ENCODE measurements at places on chromosomes 3 and 15. TPM values are rescaled to one million over a fixed set of nuclear protein-coding genes. Genes with fewer than 3 reads are reported as not detected.
A peak's percentile ranks its signal among the peaks of the same experiment; 100 is the strongest.

- peak; percentile 68 for DNase-seq
These were observed 313.9 kb downstream of the PTPRG start for GRCh38 chr3:61875046-61875844.

- no peak for DNase-seq
These were observed 63.7 kb upstream of the SENP5 start for GRCh38 chr3:196803891-196804468.

- DNase-seq: no peak
These were observed 114.6 kb downstream of the LRRK1 start for GRCh38 chr15:101033801-101034200.

DNA sequence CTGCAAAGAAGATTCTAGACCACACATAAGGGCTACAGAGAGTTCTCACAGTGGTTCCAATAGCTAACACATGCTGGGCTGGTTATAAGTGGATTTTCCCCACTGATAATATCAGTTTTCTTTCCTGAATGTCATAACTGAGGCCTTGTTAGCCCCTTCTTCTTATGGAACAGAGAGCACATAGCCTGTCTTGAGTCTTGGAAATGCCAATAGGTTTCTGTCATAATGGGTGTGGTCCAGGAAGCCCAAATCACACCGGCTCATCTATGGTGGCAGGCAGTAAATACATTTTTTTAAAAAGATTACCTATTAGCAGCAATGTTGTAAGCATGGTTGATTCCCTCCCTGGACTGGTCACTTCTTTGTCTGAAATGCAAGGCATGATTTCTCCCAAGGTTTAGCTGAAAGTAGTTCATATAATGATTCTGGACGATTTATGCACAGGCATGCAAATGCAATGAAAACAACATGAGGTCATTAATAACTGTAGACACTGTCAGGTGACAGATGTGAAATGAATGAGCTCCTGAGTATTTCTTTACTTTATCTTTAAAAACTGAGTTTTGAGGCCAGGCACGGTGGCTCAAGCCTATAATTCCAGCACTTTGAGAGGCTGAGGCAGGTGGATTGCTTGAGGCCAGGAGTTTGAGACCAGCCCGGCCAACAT is 67.2 kb upstream of the ATP2C1 start:
- DNase-seq: no peak

GRCh38 chr15:71334434-71334833 is 219.2 kb downstream of the THSD4 start:
- DNase-seq: no peak

- DNase-seq: no peak
These were observed 12.5 kb downstream of the MAPK6 start for GRCh38 chr15:52031556-52031955.

DNA sequence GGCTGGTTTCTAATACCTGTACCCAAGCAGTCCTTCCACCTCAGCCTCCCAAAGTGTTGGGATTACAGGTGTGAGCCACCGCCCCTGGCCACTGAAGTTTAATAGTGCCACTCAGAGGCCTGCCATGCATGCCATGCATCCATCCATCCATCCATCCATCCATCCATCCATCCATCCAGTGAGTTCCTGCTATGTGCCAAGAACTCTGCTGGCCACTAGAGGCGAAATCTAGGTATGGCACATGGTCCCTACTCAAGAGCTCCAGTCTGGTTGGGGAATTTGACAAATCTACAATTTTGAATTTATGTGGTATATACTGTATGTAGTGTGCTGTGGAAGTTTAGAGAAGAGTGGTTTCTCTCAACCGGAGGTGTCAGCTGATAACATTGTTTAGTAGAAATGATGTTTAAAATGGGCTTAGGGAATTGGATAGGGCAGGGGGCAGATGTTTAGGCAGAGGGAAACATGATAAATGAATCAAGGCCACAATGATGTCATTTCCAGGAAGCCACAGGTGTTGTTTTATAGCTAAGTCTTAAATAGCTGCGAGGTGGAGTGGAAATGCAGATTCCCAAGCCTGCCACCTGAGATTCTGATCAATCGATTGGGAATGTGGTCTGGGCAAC is 384.4 kb upstream of the C2CD4B start:
- no peak for DNase-seq

GRCh38 chr3:169246158-169246557 is 417.4 kb downstream of the MECOM start:
- no peak for DNase-seq

DNA sequence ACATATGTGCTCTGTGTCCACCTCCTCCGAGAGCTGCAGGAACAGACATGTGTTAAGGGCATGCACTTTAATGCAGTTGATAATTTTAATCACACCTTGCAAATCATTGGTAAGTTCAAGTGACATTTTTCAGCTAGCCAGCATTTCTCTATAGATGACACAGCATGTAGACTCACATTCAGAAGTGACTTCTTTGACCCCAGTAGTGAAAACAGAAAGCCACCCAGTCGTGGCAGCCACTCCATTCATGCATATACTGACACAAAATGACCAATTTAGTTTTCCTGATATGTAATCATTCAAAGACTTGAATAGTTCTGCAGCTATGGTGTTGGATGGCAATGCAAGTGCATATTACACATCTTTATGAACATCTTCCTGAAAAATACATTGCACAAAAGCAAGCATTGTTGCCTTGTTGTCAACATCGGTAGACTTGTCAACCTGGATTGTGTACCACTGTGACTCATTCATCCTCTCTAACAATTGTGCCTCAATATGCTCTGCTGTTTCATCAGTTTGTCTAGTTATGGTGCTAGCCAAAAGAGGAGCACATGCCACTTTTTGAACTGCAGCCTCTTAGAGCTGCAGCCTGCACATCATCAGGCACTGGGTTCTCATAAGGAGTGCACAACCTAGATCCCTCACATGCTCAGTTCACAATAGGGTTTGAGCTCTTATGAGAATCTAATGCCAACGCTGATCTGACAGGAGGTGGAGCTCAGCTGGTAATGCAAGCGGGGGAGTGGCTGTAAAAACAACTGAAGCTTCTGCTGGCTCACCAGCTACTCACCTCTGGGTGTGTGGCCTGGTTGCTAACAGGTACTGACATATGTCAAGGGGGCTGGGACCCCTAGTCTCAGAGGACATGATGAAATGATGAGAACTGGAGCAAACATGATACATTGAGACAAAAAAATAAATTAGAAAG is 622.0 kb downstream of the PYDC2 start:
- peak; percentile 37 for DNase-seq

- DNase-seq: peak; percentile 3
These were observed 57.3 kb downstream of the DIPK2A start for GRCh38 chr3:144028798-144029411.

DNA sequence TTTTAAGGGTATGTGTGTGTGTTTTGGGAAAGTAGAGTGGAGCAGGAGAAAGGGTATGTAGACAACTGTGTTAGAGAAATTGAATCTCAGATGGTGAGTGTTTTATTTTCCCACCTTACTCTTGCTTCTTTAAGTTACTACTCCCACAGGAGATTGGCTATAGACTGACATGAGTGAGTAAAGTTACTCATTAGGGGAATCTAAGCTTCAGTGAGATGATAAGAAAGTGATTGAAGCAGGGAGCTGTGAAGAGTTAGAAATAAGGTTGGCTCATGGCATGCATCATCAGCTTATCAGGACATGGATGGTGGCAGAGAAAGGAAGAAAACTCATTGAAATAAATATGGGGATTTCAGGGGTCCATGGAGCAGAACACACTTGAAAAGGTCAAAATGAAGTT is 88.9 kb downstream of the MBNL1 start:
- no peak for DNase-seq

GRCh38 chr3:46864061-46864881 is 1.0 kb upstream of the MYL3 start:
- no peak for DNase-seq

DNA sequence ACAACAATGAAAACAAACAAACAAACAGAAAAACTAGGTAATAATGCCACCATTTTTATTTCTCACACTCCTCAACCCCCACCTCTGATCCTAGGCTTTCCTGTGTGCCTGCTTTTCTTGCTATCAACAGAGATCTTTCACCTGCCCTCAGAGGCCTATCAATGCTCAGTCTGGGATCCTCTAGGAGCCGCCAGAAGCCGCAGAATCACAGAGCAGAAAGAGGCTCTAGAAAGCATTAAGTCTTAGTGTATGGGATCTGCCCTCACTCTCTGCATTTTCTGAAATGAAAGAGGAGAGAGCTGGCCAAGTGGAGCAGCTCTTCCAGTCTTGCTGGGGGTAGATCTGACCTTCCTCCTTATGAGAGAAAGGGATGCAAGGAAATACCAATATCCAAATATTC is 306.8 kb downstream of the TUSC7 start:
- DNase-seq: peak; percentile 48

- DNase-seq: no peak
These were observed 70.7 kb upstream of the THBS1 start for GRCh38 chr15:39510001-39510701.

DNA sequence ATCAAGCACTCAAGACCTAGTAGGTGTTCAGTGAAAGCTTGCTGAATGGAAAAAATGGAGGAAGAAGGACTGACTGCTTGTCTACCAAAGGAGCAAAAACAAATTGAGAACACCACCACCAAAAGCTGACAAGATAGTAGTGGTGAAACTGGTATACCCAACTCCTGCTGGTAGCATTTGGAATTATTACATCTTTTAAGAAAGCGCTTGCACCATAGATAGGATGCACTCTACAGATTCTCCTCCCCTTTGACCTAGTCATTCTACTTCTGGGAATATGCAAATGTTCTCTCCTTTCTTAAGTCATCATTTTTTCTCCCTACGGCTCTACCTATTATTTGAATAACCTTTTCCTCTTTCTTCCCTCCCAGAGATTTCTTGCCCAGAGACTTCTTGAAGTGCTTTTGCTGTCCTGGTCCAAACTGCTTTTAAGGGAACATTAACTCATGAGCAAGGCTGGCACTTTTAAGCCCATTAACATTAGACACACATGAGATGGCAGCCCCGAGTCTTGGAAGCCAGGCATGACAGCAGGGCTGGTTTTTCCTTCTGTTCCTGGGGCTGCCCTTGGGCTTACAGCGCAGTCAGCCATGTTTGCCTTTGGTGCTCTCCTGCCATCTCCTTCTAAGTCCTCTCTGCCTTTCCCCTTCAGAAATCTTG is 75.0 kb upstream of the TLE3 start:
- DNase-seq: no peak

- DNase-seq: no peak
These were observed 23.0 kb upstream of the MUSTN1 start for GRCh38 chr3:52857864-52858263.

GRCh38 chr3:40768536-40768935 is 243.8 kb downstream of the ZNF621 start:
- DNase-seq: no peak

DNA sequence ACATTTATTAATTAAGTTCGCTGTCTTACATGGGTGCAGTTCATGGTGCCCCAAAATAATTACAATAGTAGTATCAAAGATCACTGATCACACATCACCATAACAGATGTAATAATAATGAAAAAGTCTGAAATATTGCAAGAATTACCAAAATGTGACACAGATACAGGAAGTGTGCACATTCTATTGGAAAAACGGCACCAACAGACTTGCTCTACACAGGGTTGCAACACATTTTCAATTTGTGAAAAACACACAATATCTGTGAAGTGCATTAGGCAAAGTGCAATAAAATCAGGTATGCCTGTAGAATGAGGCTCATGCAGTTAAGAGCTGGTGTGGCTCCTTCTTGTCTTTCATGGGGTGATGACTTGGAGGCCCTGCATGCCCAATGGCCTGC is 265.8 kb downstream of the RPLP1 start:
- no peak for DNase-seq

DNA sequence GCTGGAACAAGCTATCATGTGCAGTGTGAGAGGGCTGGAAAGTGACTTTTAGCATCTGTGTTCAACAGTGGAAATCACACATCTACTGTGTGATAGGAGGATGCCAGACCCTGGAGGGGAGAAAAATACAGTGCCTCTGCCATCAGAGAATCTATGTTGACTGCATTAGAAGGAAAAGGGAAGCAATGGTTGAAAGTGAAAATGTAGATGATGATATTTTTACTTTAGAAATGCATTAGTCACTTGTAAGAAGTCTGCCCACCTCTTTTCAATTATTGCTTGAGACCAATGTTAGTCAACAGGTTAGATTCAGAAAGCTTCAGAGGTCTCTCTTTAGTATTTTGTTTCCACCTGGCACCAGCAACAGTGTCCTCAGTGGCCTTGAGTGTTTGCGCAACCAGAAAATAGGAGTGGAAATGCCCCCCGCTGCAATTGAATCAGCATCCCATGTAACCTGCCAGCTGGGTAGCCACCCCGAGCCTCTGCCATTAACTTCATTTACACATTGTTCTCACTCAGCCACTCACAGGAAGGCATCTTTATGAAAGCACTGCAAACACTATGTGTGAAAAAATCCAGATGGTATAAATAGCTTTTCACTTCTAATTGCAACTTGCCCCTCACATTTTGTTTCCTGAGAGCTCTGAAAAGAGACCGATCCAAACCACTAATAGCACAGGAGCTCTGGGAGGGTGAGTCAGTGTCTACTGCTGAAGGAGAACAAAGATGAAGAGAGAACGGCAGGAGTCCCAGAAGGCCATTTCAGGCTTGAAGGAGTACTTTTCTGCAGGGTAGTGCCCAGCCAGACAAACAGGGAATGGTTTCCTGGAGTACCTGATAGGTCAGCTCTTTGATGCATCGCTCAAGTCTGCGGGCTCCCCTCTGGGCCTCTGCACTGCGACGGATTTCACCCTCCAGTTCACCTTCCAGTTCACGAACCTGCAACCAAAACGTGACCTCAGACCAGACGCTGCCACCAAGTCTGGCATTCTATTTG is 92.1 kb downstream of the HHLA2 start:
- no peak for DNase-seq

DNA sequence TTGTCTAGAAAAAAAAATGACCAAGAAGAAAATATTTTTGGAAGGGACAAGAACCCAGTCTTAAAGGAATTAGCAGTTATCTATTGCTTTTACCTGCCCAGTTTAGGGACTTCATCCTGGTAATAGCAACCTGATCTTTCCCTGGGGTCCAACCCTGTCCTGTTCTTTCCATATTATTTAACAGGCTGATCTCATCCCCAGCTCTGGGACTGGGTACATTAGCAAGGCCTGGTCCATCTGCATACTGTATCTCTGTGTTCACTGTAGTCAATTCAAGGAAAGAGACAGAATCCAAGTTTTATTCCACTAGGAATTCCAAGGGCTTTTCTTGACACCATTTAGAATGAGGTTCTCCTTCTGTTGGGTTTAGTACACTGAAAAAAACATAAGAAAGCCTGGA is 191.7 kb upstream of the GADL1 start:
- DNase-seq: no peak

- DNase-seq: no peak
These were observed 1233.9 kb upstream of the ALCAM start for GRCh38 chr3:104132566-104133403.

- DNase-seq: no peak
These were observed 470.9 kb downstream of the RBMS3 start for GRCh38 chr3:29751647-29752314.

GRCh38 chr3:18112674-18113375 is 312.3 kb downstream of the SATB1 start:
- no peak for DNase-seq

CHAC1 gene
- 4.7 TPM for total RNA-seq

UBE2E2 gene
- total RNA-seq: 40.9 TPM

TEX9 gene
- total RNA-seq: 35.2 TPM

OR5K2 gene
- not detected for total RNA-seq

PDIA5 gene
- 27.9 TPM for total RNA-seq

LZTFL1 gene
- 30.9 TPM for total RNA-seq

SEMA6D gene
- 16.9 TPM for total RNA-seq

TRIM59 gene
- 4.8 TPM for total RNA-seq

ALDH1A3 gene
- 19.6 TPM for total RNA-seq

GUCA1C gene
- not detected for total RNA-seq

ITGB5 gene
- 115 TPM for total RNA-seq

CLRN1 gene
- total RNA-seq: not detected

DALRD3 gene
- 46.8 TPM for total RNA-seq

PDZRN3 gene
- 13.2 TPM for total RNA-seq

GP5 gene
- total RNA-seq: 0.22 TPM

CEMIP gene
- 0.57 TPM for total RNA-seq
